ENCODE measurements at places on chromosomes 7 and 10.

DNA sequence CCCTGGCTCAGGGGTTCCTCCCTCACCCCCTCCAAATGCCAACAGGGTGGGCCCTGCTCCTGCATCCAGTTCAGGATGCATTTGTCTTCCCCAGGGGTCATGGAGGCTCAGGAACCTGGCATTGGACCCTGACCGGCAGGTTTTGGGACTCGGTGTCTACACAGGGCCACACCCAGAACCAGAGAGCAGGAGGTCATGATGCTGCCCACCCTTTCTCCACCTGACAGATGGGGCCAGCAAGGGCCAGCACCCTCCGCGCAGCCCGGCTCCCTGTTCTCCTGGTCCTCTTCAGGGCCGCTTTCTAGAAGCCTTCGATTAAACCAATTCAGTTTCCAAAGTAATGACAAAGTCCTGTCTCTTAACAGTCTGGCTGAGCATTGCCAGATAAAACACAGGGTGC, 50.2 kb downstream of the CAMK2B start:
- no peak for DNase-seq

- DNase-seq = no peak
These were observed 4.2 kb downstream of the RNF133 start for GRCh38 chr7:122694697-122695096.

- DNase-seq = no peak
These were observed 116.1 kb downstream of the APBB1IP start for GRCh38 chr10:26554246-26554645.

DNA sequence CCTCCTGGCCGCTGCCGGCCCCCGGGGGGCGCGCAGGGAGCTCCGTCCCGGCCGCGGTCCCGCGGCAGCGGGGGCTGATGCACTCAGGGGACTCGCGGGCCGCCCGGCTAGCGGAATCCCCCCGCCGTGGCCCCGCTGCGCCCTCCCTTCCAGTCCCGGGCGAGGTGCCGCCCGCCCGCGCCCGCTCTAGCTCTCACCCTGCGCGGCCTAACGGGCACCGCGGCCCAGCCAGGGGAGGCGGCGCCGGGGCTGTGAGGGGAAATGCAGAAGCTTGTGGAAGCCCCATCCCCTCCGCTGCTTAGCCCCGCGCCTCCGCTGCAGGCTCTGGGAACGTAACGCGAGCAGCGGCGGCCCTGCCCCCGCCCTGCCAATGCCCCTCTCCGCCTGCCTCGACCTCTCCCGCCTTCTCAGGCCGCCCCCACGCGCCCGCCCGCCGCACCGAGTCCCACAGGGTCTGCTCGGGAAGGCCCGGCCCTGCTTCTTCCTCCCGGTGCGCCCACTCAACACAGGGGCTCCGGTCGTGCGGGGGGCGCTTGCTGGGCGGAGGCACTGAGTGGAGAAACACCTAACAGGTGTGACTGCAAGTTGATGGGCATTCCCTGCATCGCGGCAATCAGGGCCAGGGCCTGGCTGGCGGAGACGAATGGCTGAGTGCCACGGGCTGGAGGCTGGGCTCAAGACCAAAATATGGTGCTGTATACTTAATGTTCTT, 384 bp upstream of the TMEM229A start:
- DNase-seq = no peak

- no peak for DNase-seq
These were observed 23.7 kb downstream of the STAMBPL1 start for GRCh38 chr10:88903715-88904114.

- DNase-seq = no peak
These were observed 735.0 kb upstream of the PHF14 start for GRCh38 chr7:10238641-10239040.

DNA sequence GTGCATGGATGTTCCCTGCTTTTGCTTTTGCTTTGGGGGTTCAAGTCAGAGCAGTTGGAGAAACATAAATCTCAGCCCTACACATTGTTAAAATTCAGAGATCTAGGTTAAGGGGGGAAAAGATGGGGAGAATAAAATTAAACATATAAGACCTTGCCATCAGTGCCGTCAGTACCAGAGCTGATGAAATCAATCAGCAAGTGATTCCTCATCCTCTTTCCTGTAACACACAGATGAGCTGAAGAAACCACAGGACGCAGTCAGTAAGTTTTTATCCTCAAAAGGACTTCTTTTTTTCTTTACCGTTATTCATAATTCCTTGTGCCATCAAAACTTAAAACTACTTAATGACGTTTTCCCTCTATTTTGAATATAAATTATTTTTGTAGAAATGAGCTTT, 5.9 kb downstream of the HECW1 start:
- DNase-seq = no peak

GRCh38 chr7:35617041-35617440, 77.9 kb downstream of the HERPUD2 start:
- no peak for DNase-seq

GRCh38 chr7:44633254-44634186, 27.1 kb downstream of the OGDH start:
- DNase-seq = no peak

DNA sequence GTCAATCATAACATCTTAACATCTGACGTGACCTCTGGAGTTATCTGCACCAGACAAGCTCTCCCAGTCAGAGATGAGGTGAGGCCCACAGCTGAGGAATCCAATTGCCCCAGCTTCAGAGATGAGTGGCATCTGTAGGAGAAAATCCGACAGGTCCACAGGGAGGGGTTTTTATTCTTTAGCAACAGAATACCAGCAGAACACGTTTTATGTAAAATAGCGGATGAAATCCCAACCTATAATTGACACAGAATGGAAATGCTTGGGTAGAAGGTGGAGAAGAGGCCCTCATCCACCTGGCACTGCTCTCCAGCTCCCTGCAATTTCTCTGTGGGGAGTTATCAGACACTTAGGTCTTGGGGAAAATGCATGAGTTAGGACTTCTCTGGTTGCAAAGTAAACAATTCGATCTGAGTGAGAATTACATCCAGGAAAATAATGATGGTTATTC, 144.2 kb upstream of the NRP1 start:
- DNase-seq = no peak

DNA sequence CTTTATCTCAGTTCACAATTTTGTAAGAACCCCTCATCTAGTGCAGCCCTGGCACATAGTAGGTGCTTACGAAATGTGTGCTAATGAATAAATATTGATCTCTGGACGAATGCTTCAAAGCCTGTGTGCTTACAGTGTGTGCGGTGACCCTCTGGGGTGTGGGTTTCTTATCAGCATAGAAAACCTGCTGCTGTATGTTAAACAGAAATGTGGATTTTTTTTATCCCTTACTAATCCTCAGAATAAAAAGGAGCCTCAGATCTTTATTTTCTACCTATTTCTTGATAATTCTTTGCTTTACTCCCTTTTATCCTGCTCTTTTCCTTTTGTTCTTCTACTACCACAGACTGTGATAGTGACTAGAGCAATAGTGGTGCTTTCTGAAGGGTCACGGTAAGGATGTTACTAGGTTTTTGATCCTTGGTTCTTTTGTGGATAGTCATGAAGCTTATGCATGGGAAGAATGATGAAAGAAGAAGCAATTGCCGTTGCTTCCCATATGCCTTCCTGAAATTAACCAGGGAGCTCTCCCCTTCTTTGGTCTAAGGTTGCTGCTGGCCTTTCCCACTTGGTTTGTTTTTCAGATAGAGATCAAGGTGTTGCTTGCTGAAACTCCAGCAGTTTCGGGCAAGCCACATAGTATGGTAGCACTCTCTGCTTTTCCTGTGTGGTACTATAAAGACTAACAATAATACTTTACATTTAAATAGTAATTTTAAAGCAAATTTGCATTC, 44.7 kb downstream of the SPAG6 start:
- no peak for DNase-seq

- no peak for DNase-seq
These were observed 420 bp upstream of the KLHL7 start for GRCh38 chr7:23105086-23105643.

DNA sequence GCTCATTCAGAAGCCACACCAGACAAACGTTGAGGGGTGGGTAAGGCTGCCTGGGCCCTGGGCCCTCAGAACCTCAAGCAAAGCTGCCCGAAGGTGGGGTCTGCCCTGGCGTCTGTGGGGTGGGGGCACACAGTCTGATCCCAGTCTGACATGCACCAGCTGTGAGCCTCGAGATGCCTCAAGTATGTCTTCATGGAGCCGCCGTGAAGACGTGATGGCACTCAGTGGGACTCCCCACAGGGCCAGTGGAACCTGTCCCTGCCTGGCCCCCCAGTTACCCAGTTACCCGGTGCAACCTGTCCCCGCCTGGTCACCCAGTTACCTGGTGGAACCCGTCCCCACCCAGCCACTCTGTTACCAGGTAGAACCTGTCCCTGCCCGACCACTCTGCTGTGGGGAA, 351.2 kb downstream of the PTPRN2 start:
- DNase-seq = no peak

GRCh38 chr7:157466867-157467261, 130.1 kb downstream of the DNAJB6 start:
- DNase-seq = no peak

DNA sequence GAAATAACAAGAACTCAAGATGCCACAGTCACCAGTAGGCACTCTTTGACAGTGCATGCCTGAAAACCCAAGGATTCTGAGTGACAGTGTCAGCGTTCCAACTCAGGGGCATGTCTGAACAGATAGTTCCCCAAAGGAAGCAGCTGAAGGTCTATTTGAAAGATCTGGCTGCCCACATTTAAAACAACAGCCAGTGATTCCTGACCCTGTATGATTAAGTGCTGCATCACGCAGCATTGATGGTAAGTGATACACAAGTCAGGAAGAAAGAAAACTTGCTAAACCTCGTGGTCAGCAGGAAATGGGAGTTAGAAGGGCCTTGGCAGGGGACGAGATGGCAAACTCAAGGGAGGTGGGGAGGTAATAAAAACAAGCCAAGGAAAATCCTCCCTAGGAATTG, 1013.1 kb downstream of the TYW1 start:
- no peak for DNase-seq

- no peak for DNase-seq
These were observed 40.2 kb upstream of the IFRD1 start for GRCh38 chr7:112410092-112410491.

DNA sequence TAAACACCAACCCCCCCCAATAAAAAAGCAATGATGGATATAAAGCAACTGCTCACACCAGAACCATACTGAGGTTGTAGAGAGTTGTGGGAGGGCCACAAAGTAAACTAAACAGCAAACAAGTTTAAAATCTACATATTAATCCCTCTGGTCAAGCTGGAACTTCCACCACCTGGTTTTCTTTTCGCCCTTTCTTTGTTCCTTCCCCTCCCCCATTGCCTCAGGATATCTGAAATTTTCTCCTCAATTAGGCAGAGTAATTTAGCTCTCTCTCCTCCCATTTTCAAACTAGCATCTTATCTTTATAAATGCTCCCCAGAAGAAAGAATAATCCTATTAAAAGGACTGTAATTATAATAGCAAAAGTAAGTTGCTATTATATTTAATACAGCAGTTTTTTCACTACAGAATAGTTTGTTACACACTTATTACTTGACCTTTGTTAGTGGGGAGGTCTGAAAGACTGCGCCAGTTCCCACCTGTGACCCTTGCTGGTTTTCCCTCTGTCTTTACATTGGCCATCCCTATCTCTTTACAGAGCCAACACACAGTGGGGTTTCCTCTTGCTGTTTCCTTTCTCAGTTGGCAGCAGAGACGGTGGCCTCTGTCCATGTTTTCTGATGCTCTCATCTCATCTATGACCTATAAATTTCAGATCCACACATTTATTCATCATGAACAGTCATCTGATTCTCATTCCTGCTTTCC, 235.4 kb downstream of the RNLS start:
- no peak for DNase-seq

DNA sequence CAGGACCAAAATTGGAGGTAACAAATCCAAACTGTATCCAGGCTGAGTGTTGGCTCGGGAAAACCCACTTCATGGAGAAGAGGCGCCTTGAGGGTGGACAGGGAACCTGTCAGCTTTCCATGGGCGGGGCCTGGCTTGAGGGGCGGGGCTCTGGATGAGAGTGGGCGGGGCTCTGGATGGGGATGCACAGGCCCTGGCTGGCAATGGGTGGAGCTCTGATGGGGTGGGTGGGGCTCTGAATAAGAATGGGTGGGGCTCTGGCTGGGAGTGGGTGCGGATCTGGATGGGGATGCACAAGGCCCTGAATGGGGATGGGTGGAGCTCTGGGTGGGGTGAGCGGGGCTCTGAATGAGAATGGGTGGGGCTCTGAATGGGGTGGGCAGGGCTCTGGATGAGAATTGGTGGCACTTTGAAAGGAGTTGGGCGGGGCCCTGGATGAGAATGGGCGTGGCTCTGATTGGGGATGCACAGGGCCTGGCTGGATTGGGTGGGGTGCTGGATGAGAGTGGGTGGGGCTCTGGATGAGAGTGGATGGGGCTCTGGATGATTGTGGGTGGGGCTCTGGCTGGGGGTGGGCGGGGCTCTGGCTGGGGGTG, 96.6 kb upstream of the NPTX2 start:
- no peak for DNase-seq

GRCh38 chr10:77527839-77528238, 109.8 kb downstream of the KCNMA1 start:
- no peak for DNase-seq

DNA sequence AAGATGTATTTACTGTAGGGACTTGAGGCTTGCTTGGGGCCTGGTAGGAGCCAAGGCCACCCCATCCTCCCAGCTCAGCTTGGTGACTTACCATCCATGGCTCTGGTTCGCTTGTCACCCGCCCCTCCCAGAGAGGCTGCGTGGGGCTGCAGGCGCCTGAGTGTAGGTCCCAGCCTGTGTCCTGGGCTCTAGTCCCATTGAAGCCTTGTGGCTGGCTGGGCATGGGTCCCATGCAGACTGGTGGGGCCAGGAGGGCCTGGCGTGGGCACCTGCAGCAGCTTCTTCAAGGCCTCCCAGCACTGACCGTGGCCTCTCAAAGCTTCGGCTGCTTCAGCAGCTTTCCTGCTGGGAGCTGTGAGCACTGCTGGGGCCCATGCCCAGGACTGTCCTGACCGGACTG, 118.1 kb downstream of the INPP5A start:
- DNase-seq = no peak

- no peak for DNase-seq
These were observed 152.0 kb downstream of the PHTF2 start for GRCh38 chr7:77950548-77950947.

DNA sequence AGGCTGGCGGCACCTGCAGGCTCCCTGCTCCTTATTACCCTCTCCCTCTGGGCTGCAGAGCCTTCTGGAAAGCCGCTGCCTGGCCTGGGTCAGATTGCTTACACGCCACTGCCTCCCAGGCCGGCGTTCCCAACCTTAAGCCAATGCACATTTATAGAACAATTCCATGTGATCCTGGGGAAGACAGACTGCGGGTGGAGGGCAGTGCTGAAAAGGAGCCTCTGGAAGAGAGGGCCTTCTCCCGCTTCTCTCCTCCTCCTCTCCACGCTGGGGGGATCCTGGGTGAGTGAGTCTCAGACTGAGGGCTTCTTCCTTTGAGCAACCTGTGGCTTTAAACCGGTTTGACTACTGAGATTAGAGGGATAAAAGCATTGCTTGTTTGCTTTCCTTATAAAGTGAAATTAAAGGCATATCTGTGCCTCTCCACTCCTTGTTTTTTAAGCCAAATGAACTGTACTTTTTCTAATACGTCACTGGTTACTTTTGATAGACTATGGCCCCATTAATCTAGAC, 5.5 kb downstream of the TACC2 start:
- DNase-seq = no peak

- DNase-seq = no peak
These were observed 260.4 kb upstream of the NFE2L3 start for GRCh38 chr7:25891591-25891990.

- DNase-seq = no peak
These were observed 10.2 kb upstream of the IL2RA start for GRCh38 chr10:6072215-6072934.

Measured in forelimb muscle (tissue), 1 donor.